CD4-positive, alpha-beta T cell treated with Interferon alpha-2 for 1 hour (primary cell): ENCODE measurements at places on chromosomes 6 and 20.

- DNase-seq = no peak
Observed at GRCh38 chr6:1216488-1216974, 95.4 kb upstream of the FOXQ1 start.

GRCh38 chr20:6685181-6685582 lies 82.3 kb upstream of the BMP2 start:
- no peak for DNase-seq

DNA sequence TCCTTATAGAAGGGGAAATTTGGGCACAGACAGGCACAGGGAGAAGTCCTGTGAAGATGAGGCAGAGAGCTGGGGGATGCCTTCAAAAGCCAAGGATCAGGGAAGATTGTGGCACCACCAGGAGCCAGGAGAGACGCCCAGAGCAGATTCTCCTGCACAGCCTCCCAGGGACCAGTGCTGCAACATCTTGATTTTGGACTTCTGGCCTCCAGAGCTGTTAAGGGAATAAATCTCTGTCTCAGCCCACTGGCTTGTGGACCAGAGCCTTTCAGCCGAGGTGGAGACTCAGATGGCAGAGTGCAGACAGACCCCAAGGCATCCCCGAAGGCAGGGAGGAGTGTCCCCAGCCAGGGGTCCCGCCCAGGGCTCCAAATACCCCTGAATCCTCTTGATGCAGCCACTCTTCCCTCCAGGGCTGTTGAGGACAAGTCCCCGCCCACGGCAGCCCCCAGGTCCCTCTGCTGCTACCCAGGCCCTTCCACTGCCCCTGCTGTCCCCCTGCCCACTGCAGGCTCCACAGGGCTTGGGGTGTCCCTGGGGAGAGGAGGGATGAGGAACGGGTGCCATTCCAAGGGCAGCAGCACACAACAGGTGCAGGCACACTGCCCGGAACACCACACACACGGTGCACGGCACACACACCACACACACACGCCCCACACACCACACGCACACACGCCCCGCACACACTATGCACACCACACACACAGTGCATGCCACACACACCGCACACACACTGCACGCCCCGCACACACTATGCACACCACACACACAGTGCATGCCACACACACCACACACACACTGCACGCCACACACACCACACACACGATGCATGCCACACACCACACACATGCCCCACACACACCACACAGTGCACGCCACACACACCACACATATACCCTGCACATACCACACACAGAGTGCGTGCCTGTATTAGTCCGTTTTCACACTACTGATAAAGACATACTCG lies 311.4 kb downstream of the TAF4 start:
- DNase-seq = no peak

DNA sequence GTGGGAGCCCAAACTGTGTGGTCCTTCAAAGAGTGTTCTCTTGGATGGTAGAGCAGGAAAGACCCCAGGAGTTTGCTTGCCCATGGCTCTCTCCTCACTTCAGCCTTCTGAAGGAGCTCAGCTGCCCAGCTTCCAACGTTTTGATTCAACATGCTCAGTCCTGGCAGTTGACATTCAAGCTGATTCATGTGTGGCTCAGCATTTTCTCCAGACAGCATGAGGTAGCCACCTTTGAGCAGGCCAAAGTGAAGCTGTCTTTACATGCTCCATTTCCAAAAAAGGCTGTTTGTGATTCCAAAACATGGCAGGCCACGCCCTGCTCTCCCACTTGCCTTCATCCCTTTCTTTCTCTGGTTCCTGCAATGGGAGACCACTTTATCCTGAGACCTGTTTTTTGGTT lies 280.2 kb downstream of the TBC1D7 start:
- no peak for DNase-seq

DNA sequence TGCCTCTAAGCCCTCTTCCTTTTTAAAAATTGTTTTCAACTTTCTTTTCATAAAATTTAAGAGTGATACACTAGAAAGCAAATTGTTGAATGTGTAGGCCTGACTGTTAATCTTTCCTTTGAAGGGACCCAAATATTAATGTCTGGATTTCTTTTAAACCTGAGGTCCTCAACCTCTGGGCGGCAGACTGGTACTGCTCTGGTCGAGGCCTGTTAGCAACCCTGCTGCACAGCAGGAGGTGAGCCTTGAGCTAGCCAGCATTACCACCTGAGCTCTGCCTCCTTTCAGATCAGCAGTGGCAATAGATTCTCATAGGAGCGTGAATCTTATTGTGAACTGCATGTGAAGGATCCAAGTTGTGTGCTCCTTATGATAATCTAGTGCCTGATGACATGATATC lies 191.2 kb downstream of the MANEA start:
- no peak for DNase-seq

DNA sequence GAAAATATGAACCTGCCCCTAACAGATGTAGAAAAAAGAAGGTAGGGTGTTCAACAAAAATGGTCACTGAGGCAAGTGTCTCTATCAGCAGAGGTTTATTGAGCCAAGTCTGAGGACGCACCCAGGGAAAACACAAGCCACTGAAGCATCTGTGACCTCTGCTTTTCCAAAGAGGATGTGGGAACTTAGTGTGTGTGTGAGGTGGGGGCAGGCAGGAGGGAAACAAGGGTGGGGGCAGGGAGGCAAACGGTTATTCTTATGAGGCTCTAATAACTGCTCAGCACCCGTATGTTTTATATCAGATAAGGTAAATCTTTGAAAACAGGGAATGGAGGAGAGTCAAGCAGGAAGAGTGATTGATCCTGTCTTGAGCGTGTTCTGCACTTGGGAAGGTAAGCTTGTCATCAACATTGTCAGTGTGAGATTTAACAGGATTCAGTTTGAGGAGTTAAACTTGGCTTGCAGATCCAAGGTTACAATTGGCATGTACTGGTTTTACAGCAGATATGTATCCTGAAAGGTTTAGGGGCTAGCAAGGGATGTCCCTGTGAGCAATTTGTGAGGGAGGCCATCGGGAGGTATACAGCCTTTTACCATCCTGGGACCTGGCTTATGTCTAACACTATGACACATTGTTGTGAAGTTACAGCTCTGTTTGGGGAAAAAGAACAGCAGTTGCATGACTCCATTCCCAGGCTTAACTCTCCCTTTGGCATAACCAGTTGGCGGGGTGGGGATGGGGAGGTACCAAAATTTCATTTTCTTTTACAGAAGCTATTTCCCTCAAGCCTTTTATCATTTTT lies 33.7 kb downstream of the NINL start:
- no peak for DNase-seq

DNA sequence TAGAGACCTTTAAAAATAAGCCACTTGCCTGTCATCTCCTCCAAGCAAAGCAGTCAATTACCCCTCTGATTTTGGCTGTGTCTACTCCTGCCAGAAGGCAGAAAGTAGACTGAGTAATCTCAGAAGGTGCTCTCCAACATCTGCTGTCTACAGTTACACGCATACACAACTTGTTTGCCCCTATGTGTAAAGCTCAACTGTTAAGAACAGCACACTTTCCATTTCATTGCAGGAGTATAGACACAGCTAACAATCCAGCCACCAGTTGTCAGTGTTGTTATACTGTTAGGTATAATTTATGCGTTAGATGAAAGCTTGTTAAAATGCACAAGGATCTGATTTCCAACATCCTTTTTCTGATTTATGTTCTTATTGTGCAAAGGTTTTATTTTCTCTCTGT lies 88.2 kb downstream of the SAMD3 start:
- DNase-seq = peak; percentile 37

DNA sequence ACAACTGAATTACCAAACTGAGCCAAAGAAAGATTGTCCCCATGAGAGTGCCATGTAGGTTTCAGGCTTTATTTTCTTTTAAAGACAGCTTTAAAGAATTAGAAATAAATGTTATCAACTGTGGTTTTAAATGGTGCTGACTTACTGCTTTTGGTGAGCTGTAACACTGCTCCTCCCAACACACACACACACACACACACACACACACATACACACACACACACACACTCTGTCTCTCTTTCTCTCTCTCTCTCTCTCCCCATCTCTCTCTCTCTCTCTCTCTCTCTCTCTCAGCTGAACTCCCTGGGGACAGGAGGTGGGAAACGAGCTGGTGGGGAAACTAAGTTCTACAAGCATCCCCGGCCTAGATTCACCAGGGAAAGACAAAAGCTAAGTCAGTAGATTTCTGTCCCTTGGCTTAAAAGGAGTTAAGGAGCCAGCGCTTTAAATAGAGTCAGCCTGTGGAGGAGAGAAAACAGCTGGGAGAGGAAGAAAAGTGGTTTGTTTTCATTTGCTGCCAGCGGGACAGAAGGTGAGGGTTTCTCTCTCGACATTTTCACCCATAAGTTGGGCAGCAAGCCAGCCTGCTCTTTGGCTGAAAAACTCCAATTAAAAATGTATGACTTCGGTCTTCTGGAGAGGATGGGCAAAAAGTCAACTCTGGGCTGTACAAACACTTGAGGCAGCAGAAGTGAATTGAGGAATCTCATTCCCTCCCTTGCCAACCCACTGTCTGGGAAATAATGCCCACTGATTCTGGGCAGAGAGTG lies 27.4 kb downstream of the CBLN4 start:
- DNase-seq = no peak
